ENCODE measurements at places on chromosomes 4 and X.

GRCh38 chr4:11729548-11729947 is 300.9 kb upstream of the HS3ST1 start:
- no peak for DNase-seq

- no peak for DNase-seq
Measured at GRCh38 chrX:100680756-100681155, 36.8 kb downstream of the SRPX2 start.

DNA sequence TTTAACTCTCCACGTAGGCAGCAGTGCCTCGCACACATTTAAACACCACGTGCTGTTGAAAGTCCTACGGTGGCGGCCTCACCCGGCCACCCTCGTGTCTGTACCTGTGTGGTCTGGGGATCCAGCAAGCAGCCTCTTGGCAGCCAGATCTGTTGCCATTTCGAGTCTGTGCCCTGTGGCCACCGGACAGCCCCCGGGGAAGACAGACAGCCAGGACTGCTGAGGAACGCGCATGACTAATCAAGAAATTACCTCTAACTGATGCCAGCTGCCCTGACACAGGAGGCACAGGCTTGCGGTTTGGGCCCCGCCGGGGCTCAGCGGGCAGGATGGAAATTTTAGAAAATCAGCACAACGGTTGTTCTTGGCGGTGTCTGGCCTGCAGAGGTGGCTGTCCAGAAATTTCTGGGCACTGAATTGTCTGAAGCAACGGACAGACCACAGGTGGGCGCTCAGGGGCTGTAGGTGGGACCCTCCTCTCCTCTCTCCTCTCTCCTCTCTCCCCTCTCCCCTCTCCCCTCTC is 15.6 kb upstream of the ASMTL start:
- DNase-seq, result peak; percentile 65

DNA sequence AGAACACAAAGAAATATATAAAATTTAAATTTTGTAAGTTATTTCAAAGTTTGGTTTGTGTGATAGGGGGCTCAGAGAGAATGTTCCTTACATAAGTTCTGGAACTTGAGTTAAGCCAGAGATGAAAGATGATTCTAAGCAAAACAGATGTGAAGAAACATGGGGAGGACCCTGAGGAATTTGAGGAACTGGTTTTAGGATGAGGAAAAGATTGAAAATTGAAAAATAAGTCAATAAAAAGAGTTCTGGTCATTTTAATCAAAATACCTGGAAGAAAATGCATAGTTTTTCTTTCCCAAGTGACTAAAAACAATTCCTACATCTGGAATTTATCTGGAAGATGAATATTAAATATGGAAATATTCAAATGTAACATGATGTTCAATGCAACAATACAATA is 37.4 kb downstream of the HELQ start:
- no peak for DNase-seq

DNA sequence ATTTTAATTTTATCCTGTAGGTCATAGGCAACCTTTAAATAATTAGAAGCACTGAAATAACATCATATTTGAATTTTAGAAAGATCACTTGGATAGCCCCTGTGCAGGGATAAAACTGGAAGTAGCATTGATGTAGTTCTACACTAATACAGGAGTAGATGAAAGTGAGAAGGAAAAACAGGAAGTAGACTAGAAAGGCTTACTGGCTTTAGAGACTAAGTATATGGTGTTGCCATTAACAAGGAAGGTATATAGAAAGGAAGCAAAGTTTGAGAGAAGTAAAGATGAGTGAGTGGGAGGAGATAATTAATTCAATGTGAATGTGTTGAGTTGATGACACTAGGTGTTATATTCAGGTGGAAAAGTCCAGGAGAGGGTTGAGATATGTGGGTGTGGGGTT is 73.1 kb upstream of the EPGN start:
- DNase-seq, result no peak

GRCh38 chr4:70158576-70158975 is 4.5 kb downstream of the PRR27 start:
- no peak for DNase-seq

DNA sequence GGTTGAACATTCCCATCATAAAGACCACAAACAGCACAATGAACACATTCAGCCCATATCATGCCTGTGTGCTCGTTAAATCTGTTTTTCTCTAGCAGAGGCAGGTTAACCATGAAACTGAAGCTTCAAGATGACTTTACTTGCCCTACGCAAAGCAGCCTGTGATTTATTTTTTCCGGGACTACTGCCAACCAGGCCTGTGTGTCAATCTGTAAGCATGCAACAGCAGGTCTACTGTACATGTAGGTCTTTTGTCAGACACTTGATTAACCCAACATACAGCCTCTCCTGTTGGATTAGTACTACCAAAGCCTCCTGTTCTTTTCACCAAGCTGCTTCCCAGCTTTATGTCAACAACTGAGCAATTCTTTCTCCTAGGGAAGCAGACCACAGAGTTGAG is 85.5 kb upstream of the ACSL1 start:
- DNase-seq, result no peak

- no peak for DNase-seq
Measured at GRCh38 chr4:102569200-102569599, 68.0 kb downstream of the NFKB1 start.

DNA sequence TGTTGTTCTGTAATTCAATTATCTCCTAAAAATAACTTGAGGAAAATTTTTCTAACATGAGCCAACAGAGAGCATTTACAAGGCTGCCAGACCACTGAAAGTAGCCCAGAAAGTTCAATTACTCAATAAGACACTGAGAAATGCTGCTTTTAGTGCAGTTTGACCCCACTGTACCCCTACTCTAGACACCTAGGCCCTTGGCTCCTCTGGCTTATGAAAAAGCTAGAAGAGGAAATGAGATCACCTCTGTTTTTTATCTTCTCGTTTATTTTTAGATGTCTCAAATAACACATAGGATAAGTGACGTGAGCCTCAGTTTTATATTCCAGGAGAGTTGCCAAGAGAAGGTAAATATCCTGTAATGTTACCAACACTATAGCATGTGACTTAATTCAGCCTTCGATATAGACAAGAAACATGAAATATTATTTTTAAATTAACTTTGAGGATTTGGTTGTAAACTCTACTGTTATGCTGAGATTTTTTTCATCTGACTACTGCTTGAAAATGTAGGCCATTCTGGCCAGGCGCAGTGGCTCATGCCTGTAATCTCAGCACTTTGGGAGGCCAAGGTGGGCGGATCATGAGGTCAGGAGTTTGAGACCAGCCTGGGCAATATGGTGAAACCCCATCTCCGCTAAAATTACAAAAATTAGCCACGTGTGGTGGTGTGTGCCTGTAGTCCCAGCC is 24.4 kb downstream of the TNIP3 start:
- DNase-seq, result no peak

- DNase-seq, result no peak
Measured at GRCh38 chr4:136495851-136496250, 1036.4 kb downstream of the PCDH18 start.

DNA sequence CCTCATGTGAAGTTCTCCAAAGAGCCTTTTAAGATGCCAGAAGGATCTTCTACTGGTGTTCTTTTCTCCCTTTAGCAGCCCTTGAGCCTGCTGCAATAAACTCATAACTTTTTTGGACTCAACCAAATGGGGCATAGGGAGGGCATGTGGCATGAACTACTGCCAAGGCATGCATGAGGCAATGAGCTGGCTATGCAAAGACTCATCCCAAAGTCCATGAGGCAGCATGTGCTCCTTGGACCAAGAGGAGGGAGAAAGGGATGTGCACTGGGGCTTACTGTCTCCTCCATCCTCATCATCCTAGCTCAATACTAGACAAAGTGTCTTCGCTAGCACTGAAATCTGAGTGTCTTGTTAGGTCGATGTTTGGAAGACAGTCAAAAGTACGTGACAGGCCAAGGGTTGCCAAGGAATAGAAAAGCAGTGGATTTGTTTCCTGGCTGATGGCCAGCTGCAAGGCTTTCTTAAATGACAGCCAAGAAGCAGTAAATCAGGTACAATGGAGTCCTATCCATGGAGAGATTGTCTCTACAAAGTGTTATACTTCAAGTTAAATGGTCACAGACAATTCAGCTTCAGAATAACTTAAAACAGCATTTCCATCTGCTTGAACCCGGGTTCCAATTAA is 44.5 kb upstream of the ATXN3L start:
- DNase-seq, result no peak

DNA sequence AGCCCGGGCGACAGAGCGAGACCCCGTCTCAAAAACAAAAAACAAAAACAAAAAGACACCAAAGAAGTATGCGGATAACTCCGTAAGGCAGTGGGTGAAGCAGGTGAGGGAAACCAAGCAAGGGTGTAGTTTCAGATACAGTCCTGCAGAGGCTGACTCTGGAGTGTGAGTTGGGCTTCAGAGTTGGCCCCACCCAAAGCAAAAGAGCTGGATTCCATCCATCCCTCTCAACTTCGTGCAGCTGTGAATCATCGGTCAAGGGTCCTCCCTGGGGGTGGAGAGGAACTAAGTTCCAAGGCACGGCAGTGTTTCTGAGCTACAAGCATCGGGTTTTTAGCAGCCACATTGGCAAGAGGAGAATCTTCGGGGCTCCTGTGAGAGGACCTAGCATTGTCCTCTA is 43.9 kb upstream of the FAM9A start:
- DNase-seq, result no peak

- DNase-seq, result no peak
Measured at GRCh38 chrX:19745077-19745476, 142.3 kb downstream of the SH3KBP1 start.

- DNase-seq, result no peak
Measured at GRCh38 chr4:182878633-182879495, 38.3 kb downstream of the DCTD start.

DNA sequence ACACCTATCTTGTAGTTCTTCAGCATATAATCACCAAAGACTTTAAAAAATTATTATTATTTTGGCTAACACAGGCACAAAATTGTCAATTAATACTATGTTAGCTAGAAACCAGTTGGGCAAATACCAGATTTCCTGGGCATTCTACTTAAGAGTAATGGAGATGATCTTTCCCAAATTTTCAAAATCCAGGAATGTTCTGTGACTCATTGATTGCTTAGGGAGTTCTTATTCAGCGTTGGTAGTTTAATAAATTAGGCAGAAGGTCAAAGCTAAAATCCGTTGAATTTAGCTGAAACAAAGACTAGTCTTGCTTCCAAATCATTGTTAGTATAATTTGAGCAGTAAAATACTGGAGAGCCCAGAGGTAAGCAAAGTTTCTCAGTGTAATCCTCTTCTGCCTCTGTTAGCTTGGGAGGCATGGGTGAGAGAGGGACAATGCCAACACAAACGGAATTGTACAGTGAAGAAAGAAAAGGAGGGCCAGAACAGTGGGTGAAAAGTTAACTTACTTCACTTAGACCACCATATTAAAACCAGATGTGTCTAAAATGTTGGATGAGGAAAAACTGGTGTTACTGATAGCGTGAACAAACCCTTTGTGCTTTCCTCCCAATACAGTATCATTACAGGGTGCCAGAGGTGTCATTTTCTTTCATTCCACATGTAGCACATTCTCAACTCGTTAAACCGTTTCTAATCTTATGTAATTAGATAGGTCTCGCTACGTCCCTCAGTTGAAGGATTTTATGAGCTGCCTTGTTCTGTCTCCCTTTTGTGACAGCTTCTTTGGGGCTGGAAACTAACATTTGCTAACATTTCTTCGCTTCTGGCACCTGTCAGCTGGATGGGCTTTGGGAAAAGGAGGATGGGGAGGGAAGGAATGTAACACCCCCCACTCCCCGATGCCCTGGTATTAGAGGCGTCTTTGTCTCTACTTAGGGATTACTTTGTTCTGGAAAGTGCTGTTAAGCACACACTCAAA is 87.4 kb upstream of the CITED1 start:
- DNase-seq, result no peak

- no peak for DNase-seq
Measured at GRCh38 chrX:64205441-64205734, at the start of gene AMER1. AMER1 (minus strand) TSS chrX:64205708; CDS start chrX:64193286, 12,422 bp downstream.

DNA sequence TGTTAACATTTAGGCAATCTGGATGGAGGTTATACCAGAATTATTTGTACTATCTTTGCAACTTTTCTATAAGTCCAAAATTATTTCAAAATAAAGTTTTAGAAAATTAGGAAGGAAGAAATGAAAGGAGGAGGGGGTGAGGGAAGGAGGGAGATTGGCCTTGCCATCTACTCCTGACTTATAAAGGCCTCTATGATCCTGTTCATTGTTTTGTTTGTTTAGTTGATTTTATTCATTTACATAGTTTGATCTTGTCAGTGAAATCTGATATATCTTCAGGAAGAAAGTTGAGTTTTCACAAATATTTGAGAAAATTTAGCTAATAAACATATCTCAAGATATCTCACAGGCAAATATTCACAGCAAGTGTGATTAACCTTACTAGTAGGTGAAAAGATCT is 189.3 kb upstream of the NOCT start:
- no peak for DNase-seq

DNA sequence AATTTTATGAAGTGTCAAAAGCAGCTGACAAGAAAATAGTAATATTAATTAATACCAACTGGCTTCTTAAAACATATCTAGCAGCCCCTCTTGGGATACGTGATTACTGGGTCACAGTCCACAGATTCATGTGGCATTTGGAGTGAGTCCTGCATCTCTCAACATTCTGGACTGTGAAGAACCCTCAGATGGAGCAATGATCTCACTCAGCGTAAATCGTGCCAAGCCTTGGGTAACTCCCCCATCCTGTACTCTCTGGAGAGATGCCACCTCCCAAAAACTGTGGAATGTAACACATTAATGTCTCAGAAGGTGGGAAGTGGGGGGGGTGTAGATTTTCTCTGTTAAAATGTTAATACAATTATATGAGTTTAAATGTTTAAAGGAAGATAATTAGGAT is 118.2 kb upstream of the IQCM start:
- no peak for DNase-seq

- no peak for DNase-seq
Measured at GRCh38 chr4:186039697-186040096, 29.3 kb upstream of the TLR3 start.

- no peak for DNase-seq
Measured at GRCh38 chr4:188879598-188879997, 740.4 kb downstream of the TRIML1 start.

- DNase-seq, result no peak
Measured at GRCh38 chrX:119945481-119945880, 1.9 kb upstream of the NKAP start.

DNA sequence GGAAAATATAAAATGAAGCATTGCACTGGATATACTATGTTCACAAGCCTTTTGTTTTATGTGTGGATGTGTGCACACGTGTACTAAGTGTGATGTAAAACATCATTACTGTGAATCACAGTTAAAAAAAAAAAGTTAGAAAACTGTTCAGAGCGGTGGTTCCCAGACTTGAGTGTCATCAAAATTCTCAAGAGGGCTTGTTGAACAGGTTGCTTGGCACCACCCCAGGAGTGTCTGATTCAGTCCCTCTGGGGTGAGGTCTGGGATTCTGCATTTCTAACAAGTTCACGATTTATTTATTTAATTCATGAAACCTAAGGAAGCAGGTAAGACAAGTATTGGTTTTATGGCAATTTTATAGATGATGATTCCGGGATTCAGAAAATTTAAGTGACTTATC is 1.8 kb downstream of the CENPU start:
- DNase-seq, result no peak

DNA sequence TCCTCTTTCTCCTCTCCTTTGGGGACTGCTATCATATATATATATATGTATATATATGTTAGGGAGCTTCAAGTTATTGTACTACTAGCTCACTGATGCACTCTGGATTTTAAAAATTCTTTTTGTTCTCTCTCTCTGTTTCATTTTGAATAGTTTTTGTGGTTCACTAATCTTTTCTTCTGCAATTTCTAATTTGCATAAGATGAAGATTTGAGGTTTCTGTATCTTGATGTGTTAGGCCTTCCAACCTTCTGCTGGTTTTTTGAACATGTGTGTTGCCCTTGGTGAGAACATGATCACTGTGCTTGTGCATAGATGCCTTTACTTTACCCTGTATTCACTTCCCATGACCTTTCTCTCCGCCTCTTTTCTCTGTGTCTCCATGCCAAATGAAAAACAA is 7.8 kb upstream of the ZNF718 start:
- no peak for DNase-seq

GRCh38 chr4:115090483-115091075 is 22.8 kb downstream of the NDST4 start:
- DNase-seq, result no peak

Data from vagina (tissue), 2 donors.